ENCODE measurements at places on chromosomes 12 and 14. TPM values are rescaled to one million over a fixed set of nuclear protein-coding genes. Genes with fewer than 3 reads are reported as not detected.

Gene PDE3A
- 0.26 TPM for total RNA-seq

DNA sequence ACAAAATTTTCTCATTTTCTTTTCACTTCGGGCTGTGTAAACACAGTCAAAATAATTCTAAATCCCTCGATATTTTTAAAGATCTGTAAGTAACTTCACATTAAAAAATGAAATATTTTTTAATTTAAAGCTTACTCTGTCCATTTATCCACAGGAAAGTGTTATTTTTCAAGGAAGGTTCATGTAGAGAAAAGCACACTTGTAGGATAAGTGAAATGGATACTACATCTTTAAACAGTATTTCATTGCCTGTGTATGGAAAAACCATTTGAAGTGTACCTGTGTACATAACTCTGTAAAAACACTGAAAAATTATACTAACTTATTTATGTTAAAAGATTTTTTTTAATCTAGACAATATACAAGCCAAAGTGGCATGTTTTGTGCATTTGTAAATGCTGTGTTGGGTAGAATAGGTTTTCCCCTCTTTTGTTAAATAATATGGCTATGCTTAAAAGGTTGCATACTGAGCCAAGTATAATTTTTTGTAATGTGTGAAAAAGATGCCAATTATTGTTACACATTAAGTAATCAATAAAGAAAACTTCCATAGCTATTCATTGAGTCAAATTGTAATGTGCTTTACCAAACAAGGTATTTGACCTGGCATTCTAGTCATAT lies 4.8 kb downstream of the CDKN1B start:
- peak; percentile 24 for DNase-seq

DNA sequence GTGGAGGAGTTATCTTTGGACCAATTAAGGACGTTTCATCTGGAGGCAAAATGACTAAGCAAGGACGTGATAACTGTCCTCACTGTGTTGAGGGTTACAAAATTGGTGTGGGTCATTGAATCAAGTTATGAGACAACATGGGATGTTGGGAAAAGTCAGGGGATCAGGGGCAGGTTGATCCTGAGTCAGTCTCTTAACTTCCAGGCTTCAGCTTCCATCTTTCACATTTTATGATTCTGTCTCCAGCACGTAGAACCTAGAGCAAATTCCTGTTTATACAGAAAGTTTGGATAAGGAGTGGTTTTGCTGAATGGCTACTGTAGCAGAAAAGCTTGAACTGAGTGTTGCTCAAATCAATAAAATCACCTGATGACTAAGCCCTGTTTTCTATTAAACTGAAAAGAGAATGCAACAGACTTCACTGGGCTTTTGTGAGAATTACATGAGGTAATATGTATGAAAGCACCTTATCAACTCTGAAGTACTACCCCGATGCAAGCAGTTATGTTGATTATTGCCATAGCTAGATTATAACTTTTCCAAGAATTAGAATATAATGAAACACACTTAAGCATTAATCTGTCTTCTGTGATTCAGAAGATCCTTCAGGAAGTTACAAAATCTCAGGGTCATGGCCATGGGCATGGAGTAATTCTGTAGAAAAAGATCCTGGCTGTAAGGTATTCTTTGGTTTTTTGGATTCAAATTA lies 184.8 kb downstream of the ETV6 start:
- no peak for DNase-seq

- DNase-seq = no peak
Observed at GRCh38 chr12:75921622-75922289, 109.8 kb downstream of the PHLDA1 start.

Gene SDS
- total RNA-seq = not detected

Gene FAM181A
- total RNA-seq = not detected

GRCh38 chr14:80959496-80959895 lies 4.1 kb downstream of the TSHR start:
- no peak for DNase-seq
